Heart left ventricle (tissue), 16 donors: ENCODE measurements at places on chromosomes 3 and 15. TPM values are rescaled to one million over a fixed set of nuclear protein-coding genes. Genes with fewer than 3 reads are reported as not detected.

GRCh38 chr15:57559875-57560274 is 31.8 kb upstream of the MYZAP start:
- peak; percentile 62 for DNase-seq

- DNase-seq, result no peak
These were observed 52.8 kb downstream of the LSM3 start for GRCh38 chr3:14231145-14231990.

Gene UTS2B
- total RNA-seq, result not detected

DNA sequence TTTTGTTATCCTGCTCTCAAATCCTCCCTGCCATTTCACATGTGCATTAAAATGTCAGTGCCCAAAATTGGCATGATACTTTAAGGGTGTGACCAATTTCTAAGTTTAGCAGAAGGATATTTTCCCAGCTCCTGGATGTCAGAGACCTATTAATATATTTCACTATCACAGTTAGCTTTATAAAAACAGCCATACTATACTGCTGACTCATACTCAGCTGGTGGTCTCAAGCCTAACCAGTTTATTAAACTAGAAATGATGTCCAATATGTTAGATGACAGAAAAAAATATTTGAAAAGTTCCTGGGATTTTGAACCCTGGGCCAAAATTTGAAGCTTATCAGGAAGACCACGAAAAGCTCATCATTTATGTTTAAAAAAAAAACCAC is 60.9 kb upstream of the ZNF280D start:
- no peak for DNase-seq

GRCh38 chr15:43544266-43544665 is 26.9 kb downstream of the MAP1A start:
- no peak for DNase-seq

DNA sequence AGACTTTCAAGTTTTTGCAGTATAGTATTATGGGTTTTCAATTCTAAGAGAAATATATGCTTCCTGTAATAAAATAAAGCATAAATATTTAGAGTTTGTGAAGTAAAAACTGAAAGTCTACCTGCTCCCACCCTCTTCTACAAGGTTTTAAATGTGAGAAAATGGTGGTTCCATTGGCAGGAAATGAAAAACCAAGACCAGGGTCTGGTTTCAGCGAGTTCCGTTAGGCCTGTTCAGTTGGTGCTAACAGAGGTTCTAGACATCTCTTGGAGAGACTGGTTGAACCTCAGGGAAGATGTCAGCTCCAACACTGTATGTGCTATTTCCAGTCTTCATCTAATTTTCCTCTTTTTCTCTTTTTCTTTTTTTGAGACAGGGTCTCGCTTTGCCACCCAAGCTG is 11.8 kb upstream of the MYO1E start:
- DNase-seq, result no peak
